T-cell (primary cell): ENCODE measurements at places on chromosomes 2 and 18. TPM values are rescaled to one million over a fixed set of nuclear protein-coding genes. Genes with fewer than 3 reads are reported as not detected.

GRCh38 chr2:207901401-207901800 lies 123.9 kb downstream of the PLEKHM3 start:
- no peak for DNase-seq

DNA sequence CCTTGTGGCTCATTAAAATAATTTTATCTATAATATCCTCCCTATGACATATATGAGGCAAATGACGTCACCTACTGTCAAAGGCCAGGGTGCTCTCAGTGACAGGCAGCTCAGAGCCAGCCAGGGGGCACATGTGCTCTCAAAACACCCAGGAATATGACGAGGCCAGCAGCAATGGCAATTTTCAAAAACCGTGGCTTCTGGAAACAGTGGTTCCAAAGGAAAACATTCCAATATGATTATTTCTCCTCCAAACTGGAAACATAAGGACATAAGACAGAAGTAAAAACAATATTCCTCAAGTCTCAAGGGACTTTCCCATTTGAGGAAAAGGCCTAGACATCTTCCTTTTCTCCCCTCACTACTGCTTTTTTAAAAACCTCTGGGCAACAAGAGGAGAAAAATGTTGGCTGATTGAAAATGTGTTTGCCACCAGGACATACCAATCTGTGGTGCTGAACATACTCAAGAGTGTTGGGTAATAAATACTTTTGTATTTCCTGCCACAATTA lies 40.8 kb downstream of the RNF152 start:
- DNase-seq = no peak

DNA sequence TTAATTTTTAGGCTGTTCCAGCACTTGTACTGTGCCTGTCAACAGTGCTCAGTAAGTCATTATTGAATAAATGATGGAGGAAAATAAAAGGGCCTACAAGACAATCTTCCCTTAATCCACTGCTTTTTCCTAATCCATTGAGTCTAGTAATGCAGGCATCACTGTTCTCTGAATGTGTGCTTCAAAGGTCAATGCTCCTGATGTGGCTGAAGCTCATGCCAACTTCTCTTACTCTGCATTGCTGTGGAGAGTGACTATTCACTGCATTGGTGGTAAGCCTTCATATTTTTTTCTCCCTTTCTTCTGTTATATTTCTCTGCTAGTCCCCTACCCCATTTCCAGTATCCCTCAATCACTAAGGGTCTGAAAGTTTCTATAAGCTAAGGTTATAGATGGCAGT lies 31.9 kb upstream of the MYO1B start:
- DNase-seq = no peak

DNA sequence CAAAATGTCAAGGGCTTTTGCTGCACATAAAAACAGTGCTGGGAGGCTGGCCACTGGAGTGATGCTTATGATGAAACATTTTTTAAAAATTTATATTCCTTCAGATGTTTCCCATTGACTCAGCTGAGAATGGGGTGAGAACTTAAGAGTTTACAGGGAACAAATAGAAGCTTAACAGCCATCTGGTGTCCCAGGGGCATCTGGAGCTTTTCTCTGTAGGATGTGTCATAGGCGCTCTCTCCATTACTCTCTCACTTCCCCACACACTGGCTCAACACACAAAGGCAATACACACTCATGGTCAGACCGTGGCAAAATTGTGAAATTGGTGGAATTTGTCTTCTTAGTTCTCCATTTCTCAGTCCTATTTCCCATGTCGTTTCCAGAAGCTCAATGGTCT lies 783.1 kb upstream of the LRRTM1 start:
- no peak for DNase-seq

The ADCYAP1 gene
- total RNA-seq = not detected

DNA sequence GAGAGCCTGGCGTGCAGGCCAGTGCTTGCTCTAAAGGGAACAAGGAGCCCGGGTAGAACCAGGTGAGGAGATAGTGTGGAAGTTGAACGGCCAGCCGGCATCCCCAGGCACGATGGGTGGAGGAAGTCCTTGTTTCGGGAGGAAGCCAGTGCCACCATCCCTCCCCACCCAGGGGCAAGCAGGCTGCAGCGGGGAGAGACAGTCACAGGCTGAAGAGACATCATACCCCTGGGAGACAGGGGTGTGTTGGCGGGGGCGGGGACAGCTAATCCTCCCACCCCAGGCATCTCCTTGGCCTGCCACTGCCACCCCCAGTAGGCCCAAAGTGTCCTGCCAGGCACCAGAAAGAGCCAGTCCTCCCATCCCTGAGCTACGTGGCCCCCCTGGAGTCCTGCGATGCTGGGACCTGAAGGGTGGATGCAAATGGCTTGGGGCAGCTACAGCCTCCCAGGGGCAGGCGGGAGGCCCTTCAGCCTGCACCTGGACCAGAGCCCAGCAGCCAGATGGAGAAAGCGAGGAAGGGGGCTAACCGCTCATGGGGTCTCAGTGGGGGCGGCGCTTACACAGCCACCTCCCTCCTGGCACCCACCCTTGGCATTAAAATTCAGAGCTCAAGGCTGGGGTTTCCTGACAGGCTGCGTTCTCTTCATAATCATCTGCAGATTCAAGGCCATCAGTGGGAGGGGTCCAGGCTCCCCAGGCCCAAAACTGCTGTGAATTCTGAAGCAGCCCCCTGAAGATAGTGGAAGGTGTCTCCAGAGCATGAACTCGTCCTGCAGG lies 14.8 kb upstream of the GPR55 start:
- DNase-seq = no peak

The COPS8 gene
- total RNA-seq = 30.2 TPM

GRCh38 chr2:134453476-134453875 lies 199.6 kb downstream of the MGAT5 start:
- no peak for DNase-seq

DNA sequence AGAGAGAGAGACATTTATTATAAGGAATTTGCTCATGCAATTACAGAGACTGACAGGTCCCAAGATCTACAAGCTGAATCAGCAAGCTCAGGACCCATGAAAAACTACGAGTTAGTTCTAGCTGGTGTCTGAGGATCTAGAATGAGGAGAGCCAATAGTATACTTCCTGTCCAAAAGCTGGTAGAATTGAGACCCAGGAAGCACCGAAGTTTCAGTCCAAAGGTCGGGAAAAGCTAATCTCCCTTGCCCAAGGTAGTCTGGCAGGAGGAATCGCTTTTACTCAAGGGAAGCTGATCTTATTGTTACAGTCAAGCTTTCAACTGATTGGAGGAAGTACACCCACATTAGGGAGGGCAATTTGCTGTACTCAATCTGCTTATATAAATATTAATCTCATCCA lies 389.6 kb downstream of the ADCYAP1 start:
- DNase-seq = no peak

The DAW1 gene
- total RNA-seq = not detected

- no peak for DNase-seq
These were observed 2.4 kb upstream of the RBM45 start for GRCh38 chr2:178109813-178110212.

GRCh38 chr2:11923935-11924334 lies 177.5 kb downstream of the LPIN1 start:
- no peak for DNase-seq

DNA sequence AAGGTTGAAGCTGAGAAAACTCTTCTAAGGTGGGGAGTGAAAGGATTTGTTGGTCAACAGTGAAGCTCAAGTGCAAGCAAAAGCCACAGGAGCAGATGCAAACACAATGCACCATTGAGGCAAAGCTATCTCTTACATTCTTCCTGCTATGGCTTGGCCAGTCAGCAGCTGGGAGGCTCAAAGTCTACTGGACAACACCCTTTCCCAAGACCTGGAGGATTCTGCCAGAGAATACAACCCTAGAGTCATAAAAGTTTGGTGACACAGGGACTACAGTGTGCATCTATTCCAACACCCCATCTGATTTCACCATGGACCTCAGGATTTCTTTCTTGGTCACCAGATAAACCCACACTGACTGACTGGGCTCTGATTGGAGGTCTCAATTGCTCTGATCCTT lies 342.0 kb downstream of the HRH4 start:
- DNase-seq = no peak

- DNase-seq = no peak
These were observed 110.6 kb upstream of the FHL2 start for GRCh38 chr2:105509269-105510086.

DNA sequence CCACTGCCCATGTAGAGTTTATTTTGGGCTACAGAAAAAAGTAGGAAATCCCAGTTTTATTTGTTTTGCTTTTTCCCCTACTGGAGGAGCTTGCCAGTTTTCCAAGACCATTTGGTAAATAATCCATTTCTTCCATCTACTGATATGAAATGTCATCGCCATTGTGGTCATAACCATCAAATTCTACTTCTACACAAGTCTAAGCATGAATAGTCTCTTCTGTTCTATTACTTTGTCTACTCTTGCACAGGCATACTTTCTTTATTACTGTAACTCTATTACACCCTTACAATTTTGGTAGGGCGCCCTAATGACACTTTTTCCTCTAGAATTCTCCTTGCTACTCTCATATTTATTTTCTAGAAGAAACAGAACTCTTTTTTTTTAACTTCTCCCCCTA lies 120.7 kb downstream of the ATAD2B start:
- no peak for DNase-seq

- DNase-seq = no peak
These were observed 519.4 kb upstream of the DSEL start for GRCh38 chr18:68035774-68036522.

- no peak for DNase-seq
These were observed 141.9 kb downstream of the MTCL1 start for GRCh38 chr18:8847066-8847755.

The NPHP1 gene
- 0.47 TPM for total RNA-seq

DNA sequence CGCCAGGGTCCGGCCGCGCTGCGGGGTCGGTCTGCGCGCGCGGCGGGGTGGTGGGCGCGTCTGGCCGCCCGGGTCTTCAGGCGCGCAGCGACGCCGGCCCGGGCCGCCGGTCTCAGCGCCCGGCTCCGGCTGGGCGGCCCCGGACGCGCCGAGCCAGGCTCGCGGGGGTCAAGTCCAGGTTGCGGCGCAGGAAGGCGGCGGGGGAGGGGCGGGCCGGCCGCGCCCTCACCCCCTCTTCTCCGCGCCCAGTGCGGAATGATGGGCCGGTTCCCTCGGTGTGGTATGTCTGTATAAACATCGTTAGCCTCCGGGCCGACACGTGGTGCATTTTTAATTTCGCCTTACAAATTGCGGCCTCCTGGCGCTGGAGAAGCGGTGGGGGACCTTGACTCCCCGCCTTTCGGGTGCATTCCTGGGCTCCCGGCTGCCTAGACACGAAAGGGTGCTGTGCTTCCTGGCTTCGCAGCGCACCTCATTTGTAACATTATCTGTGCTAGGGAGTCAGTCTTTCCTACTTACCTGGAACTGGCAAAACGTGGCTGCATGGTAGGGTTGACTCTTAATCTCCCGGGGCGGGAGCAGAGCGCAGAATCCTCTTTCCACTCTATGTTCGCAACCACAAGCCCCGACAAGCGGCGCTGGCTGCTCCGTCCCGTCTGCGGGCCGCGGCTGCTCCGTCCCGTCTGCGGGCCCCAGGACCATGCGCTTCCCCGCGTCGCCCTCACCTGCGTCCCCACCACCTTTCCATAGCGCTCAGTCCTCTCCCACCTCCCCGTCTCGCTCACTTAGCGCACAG lies 69.0 kb downstream of the CTAGE1 start:
- DNase-seq = no peak

DNA sequence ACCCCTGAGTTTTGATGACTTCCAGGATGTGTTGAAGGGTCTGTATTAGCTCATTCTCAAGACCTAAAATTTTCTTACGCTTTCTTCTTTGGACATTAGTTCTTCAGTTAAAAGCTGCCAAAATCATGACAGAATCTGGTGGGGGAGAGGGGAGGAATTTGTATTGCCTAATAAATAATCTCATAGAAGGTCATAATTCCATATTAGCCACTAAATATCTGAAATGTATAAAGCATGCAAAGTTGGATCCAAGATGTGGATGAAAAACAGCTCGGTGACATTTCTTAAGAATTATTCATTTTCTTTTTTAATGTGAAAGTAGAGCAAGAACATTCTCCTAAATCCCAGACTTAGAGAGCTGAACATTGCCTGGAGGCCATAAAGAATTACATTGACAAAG lies 120.1 kb downstream of the MMADHC start:
- no peak for DNase-seq

The EFR3B gene
- total RNA-seq = not detected

GRCh38 chr2:125386074-125386473 lies 1269.9 kb upstream of the GYPC start:
- DNase-seq = no peak

GRCh38 chr2:55309446-55309845 lies 40.4 kb upstream of the MTIF2 start:
- no peak for DNase-seq

DNA sequence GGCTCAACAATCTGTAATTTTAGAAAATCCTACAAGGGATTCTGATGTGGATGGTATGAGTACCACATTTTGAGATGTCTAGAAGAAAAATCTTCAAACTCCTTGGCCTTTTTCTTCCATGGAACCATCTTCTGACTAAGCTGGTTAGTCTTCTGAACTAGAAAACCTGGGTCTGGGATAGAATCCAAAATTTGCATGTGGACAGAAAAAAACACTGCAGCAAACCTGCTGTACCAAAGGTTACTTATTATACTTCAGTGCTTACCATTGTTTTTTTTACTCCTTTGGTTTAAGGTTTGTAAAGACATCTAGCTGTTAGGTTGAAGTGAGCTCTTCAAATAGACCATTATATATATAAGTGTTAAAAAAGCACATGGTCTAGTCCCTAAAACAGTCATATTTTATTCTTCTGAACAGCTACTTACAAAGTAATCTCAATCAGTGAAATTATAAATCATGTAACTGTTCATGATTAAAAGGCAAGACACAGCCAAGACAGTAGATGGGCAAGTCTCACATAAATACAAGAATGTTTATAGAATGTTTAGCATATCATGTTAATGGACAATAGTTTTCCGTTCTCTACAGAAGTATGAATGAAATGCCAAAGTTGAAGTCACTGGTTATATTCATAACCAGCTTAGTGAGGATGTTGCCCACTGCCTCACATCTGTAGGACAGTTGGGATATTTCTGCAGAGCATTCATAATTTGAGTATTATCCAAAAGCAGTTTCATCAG lies 85.5 kb downstream of the ORC4 start:
- no peak for DNase-seq

DNA sequence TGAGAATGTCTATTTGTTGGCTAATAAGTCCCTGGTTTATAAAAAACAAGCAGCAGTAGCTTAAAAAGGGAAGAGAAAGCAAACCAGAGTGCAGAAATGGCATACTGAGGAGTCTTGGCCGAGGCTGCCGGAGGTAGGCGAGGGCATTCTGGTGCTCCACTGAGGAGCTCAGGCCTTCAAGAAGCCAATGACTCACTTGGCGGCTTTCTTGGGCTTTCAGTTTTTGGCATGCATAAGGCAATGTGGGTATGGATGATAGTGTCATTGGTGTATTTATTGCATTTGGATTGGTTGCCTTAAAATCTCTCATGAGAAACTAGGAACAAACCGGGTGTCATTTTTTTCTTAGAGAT lies 119.6 kb upstream of the ARL5A start:
- no peak for DNase-seq

The ALLC gene
- not detected for total RNA-seq

The ZNF396 gene
- total RNA-seq = 2.4 TPM

GRCh38 chr18:63264871-63265270 lies 54.7 kb downstream of the BCL2 start:
- DNase-seq = no peak

GRCh38 chr2:215038421-215038820 lies 100.0 kb downstream of the ABCA12 start:
- no peak for DNase-seq
